CD4-positive, alpha-beta T cell treated with Interleukin-15 for 1 hour (primary cell): ENCODE measurements at places on chromosomes 1 and 21.

GRCh38 chr1:96329121-96329520, 392.5 kb upstream of the PTBP2 start:
- DNase-seq, result no peak

GRCh38 chr1:201584471-201585092, 45.7 kb downstream of the NAV1 start:
- no peak for DNase-seq

DNA sequence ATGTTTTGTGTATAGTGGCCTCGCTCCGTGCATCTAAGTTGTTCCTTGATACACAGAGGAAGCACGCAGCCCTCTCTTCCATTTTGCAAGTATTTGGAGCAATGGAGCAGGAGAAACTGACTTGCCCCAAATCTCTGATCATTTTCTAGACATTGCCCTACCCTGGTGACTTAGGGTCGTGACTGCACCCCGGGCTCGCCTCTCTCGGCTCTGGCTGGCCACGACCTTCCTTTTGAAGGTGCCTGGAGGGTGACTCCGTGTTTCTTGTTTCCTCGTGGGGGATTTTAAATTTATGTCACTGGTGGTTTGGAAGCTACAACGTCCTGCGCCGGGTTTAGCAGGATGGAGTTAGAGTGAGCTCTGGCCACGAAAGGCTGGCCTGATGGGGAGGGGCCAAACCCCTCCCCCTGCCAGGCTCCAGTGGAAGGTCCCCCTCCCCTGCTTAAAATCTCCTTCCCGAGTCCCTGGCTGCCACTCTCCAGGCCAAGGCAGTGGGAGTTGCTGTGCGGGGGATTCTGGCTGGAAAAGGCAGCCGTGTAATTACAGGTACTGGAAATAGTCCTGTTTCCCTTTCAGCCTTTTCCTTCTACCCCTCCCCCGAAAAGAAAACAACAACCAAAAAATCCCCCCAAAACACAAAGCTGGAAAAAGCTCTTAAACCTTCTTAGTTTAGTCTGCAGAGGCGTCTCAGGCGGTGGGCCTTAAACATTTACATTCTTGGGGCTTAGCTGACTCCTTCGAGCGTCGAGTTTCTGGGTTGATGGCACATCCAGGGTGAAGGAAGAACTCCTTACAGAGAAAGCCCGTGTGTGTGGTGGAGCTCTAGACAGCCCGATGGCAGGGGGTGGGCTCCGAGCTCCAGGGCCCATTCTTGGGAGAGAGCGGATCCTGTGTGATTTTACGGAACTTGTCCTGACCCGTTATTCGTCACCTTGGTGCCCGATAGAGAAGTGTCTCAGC, 28.1 kb downstream of the SPSB1 start:
- no peak for DNase-seq

DNA sequence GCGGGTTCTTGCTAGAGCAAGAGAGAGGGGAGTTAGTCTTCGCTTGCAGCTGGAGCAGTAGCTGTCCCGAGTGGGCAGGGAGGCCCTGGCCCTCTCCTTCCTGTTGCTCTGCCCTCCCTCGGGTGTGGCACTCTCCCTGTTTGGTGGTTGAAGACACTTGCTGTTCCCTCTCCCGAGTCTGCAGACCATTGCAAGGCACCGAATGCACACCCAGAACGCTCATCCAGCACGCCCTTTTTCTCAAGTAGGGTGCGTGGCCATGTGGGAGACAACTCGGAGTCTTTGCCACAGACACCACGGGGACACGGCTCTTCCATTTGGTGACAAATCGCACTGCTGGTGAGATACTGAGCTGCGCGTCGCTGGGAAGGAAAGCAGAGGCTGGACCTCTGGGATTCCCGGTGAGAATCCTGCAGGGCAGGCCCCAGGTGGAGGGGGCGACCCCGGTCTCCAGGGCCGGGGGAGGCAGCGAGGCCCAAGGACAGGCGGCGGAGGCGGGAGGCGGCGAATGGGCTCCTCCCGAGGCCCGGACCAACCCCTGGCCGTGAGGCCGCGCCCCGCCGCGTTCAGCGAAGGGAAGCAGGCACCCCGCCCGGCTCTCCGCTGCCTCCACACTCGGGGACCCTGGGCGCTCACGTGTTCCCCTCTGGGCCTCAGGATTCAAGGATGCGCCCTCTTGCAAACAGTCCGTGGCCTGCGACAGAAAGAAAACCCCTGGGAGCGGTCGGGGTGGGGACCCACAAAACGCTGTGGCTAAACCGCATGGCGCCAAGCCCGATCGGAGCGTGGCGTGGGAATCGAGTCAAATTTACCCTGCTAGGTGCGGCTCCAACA, 10.4 kb upstream of the TMEM200B start:
- DNase-seq, result no peak

- DNase-seq, result peak; percentile 82
Observed at GRCh38 chr21:45973475-45974072, 8.0 kb upstream of the COL6A1 start.

- DNase-seq, result no peak
Observed at GRCh38 chr21:33552093-33552998, 9.5 kb downstream of the SON start.
